ENCODE measurements at places on chromosomes 5 and 9.

- peak; percentile 60 for DNase-seq
These were observed 60.9 kb downstream of the RAI14 start for GRCh38 chr5:34716986-34717385.

- no peak for DNase-seq
These were observed 122.8 kb upstream of the DHFR start for GRCh38 chr5:80777347-80778287.

GRCh38 chr5:64201996-64202395 is 36.4 kb downstream of the RNF180 start:
- DNase-seq, result peak; percentile 44

GRCh38 chr5:4627131-4627530 is 513.0 kb upstream of the ADAMTS16 start:
- DNase-seq, result no peak

GRCh38 chr5:103041071-103041676 is 78.8 kb downstream of the GIN1 start:
- peak; percentile 50 for DNase-seq

DNA sequence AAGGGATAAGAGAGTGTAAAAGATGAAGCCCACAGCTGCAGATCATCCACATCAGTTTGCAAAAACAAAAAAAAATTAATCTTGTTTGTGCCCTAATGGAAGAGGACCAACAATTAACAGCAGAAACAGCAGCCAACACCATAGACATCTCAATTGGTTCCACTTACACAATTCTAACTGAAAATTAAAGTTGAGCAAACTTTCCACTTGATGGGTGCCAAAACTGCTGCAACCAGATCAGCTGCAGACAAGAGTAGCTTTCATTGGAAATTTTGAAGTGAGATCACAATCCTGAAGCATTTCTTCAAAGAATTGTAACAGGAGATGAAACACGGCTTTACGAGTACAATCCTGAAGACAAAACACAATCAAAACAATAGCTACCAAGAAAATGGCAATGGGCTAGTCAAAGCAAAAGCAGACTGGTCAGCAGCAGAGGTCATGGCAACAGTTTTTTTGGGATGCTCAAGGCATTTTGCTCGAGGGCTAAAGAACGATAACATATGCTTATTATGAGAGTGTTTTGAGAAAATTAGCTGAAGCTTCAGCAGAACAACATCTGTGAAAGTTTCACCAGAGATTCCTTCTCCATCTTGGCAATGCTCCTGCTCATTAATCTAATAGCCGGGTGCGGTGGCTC is 4.1 kb upstream of the RBM27 start:
- DNase-seq, result no peak

All from fibroblast of skin of right biceps (primary cell).